ENCODE measurements at places on chromosomes 5 and 9.

- no peak for DNase-seq
These were observed 113.8 kb upstream of the TAF11L2 start for GRCh38 chr5:17384181-17384580.

GRCh38 chr9:77977210-77977611 is 54.4 kb downstream of the GNAQ start:
- peak; percentile 87 for DNase-seq

- DNase-seq, result no peak
These were observed 38.6 kb downstream of the CAMK4 start for GRCh38 chr5:111262815-111263214.

- DNase-seq, result no peak
These were observed 776 bp upstream of the RANBP17 start for GRCh38 chr5:170860818-170861666.

DNA sequence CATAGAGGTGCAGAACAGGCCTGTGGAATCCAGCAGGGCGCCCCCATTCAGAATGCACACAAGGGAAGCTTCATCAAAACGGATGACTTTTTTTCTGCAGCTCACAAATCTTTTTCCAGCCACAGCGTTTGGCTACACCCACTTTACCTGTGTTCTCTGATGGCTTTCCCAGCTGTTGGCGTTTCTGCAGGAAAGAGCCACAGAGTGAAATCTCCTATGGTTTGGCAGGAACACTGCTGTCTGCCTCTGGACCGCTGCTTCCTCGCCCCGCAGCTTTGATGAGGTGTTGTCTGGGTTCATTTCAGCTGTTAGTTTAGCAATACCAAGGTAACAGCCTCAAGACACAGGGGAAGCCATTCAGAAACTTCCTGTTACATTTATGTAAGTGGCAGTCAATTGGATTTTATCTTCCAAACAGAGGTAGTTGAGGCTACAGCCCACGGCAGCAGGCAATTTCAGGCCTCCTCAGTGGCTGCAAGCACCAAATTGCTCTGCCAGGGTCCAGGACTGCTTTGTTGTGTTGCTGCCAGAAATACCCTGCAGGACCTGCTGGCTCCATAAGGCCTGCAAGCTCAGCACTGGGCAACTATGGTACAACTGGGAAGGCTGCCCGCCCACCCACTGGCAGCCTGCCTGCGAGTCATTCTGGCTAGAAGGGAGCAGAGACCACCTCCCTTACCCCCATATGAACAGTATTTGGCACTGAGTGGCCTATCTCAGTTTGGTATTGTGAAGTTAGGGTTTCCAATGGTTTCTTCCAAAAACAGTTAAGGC is 96.7 kb downstream of the MVB12B start:
- no peak for DNase-seq

GRCh38 chr9:37034938-37035647 is 1.0 kb upstream of the PAX5 start:
- DNase-seq, result no peak

DNA sequence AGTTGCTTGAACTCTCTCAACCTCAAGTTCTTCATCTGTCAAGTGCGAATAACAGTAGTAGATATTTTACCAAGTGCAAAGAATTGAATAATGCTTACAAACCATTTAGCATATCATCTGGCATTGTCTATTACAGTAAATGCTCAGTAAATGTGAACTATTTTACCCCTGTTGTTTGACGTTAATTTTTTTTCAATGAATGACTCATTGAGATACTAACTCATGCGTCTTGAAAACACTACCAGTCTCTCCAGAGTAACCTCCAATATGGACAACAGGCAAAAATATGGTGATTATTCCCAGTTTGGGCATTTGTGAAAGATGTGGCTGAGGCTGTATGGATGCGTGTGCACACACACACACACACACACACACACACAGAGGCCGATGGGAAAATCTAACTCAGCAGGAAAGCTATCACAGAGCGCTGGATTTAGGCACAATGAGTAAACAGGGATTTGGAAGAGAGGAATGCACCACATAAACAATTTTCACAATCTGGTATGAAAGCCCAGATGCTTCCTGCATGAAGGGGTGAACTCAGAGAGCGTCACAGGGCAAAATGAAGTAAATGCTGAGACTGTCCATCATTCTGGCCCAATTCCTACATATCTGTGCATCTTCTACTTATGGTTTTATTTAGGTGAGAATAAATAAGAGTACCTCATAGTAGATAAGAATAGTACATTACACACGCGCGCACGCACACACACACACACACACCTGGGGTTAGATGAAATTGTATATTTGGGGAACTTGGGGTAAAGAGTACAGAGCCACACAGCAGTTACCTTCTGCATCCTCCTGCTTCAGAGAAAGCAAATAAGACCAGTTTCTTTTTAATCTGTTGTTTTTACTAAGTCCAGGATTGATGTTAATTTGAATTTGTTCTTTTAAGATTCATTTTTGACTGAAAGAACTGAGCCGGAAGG is 128.7 kb downstream of the PALM2AKAP2 start:
- peak; percentile 82 for DNase-seq

DNA sequence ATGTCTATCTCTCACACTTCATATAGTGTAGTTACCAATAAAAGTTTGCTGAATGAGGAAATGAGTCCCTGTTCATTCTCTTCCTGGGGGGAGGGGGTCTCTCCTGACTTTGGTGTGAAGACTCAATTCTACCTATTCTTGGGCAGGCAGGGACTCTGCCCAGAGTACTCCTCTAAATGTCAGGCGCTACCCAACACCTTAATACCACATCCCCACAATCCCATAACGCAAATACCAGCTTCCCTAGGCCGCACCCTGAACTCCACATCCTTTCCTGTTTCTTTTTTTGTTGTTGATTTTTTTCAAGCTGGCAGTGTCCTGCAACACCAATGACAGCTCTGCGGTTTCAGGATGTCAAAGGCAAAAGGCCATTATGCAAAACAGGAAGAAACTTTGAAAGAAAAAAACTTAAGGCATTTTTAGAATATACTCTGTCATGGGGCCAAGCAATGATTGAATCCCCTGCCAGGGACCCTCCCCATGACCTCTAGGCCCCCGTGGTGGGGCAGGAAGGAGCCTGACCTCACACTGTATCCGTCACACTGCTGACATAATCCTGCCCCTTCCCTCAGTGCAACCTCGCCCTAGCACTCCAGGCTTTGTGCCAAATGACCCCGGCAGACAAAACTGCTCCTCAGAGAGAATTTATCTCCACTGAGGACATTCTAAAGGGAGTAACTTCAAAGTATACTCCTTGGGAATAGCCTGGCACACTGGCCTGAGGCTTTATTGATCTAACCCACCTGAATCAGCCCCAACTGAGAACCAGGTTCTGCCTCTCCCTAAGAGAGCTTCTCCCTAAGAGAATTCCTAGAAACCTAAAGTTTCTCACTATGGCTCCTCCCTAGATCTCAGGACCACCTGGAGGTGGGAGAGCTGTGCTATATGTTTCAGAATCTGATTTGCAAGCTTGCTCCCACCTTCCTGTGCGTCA is 8.0 kb downstream of the B4GALT1 start:
- DNase-seq, result peak; percentile 70

DNA sequence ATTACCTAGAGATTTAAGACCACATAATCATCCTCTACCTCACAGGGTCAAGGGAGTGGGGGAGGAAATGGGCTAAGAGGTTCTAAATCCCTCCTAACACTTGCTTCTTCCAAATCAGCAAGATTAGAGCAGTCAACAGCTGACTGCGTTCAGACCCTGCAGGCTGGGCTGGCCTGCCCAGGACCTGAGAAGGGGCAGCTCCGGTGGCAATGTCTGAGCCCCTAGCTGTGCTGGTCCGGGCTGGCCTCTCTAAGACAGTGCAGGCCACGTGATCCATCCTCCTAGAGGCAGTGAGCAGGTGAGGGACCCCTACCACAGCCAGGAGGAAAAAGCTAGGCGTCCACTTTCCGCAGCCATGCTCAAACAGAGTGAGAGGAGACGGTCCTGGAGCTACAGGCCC is at the start of gene KCNV2:
TSS of gene KCNV2 (plus strand) at position 126 of the 400 bp plus-strand sequence. CDS start at position 356, 230 bp downstream.
- no peak for DNase-seq

Data from EL (cell line).